ENCODE measurements at places on chromosomes 1 and 21.

GRCh38 chr21:22438428-22439086, 1440.3 kb downstream of the NCAM2 start:
- no peak for DNase-seq

GRCh38 chr1:66539491-66539890, 5.5 kb downstream of the SGIP1 start:
- DNase-seq, result no peak

DNA sequence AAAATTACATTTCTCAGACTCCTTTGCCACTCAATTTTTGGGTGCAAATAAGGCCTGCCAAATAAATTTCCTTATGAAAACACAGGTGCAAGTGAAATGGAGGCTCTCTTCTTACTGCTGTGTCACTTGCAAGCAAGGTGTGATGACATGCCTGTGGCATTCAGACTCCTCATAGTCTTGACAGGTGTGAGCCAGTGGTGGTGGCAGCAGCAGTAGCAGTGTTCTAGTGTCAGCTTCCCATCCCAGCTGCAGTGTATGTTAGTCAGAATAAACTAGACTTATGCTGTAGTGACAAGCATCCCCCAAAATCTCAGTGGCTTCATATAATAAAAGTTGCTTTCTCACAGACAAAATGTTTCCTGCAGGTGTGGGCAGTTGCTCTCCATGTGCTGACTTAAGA, 3.8 kb upstream of the EEIG2 start:
- no peak for DNase-seq

GRCh38 chr1:89953131-89953626, 41.7 kb upstream of the ZNF326 start:
- DNase-seq, result no peak

DNA sequence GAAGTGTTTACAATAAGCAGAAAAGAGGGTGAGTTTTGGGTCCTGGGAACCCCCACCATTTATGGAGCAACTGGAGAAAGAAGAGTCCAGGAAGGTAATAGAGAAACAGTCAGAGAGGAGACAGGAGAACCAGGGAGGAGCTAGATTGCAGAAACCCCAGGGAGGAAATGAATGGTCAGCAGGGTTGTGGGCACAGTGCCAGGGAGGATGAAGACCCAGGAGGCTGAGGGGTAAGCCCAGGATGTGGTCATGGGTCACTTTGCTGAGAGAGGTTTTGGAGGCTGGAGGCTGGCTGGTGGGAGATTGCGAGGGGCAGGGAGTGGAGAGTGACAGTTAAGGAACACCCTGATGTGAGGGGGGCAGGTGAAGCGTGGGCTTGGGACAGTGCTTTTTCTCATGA, 169.9 kb upstream of the CSF3R start:
- no peak for DNase-seq

DNA sequence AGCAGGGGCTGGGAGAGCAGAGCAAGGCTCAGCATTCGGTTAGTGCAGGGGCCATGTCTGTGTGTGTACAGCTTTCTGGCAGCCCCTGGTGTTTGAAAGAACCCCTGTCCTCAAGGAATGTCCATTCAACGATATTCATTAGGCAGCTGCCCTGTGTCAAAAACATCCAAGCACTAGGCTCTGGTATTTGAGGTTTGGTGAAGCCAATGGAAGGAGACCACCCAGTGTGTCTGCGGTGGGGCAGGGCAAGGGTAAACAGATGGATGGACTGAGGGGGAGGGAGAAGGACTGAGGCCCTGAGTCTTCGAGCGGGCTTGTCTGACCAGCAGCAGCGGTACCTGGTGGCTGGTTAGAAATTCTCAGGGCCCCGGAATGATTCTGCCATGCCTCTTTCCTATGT, 155.6 kb upstream of the KLHDC7A start:
- no peak for DNase-seq

GRCh38 chr1:40626383-40626770, 39.1 kb downstream of the RIMS3 start:
- DNase-seq, result no peak

- peak; percentile 49 for DNase-seq
These were observed at the start of gene S100A11 for GRCh38 chr1:152036267-152037216. S100A11 (minus strand) TSS chr1:152037004; CDS start chr1:152036915, 89 bp downstream.

Data from stimulated activated CD8-positive, alpha-beta memory T cell treated with anti-CD3 and anti-CD28 coated beads, Interleukin-2, amount 100 ng/mL, for 1 hour (primary cell).